NAMALWA (cell line): ENCODE measurements at places on chromosomes 13 and 19.

- DNase-seq, result peak; percentile 74
These were observed 4.3 kb downstream of the RUVBL2 start for GRCh38 chr19:48997972-48998371.

DNA sequence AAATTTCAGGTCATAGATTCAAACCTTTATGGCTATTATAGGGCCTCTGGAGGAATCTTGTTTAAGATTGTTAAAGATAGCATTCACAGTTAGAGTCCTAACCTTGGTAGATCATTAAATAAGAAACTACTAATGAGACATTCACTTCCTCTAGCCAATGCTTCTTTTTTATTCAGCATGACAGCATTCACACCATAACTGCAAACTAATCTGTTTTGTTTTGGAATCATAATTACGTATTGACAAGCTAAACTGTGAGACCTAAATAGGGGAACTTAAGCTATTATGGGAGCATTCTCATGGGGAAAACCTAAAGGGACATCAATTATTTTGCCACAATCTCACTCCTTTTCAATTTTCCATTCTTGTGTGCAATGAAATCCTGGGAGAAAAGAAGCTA is 653.8 kb downstream of the PCDH9 start:
- DNase-seq, result no peak

DNA sequence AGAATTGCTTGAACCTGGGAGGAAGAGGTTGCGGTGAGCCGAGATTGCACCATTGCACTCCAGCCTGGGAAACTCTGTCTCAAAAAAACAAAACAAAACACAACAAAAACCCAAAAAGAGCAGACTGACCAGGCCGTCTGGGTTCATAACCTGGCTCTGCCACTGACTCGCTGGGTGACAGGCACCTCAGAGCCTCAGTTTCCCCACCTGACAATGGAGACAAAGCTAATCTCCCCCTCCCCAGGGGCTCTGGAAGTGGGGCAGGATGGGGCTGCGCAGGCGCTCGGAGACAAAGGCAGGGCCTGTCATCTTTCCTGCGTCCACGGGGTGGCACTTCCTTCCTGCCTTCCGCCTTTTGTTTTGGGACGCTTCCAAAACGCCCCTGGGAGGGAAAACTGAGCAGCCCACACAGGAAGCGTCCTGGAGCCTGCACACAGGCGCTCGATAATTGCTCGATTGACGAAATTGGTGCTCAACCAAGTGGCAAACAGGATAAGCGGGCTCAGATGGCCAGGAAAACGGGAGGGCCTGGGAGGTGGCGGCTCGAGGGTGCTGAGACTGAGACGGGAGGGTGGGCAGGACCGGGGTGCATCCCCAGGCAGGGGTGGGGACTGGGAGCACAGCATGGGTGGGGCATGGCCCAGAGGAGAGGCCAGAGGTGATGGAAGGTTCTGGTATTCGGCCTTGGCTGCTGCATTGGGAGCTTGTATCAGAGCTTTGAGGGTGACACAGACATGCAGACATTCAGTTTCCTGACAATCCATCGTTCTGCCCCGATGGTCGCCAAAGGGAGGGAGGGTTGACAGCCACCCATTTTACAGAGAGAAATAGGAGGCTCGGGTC is 17.8 kb downstream of the SPC24 start:
- DNase-seq, result no peak

GRCh38 chr19:8476524-8476923 is 25.9 kb downstream of the PRAM1 start:
- no peak for DNase-seq

DNA sequence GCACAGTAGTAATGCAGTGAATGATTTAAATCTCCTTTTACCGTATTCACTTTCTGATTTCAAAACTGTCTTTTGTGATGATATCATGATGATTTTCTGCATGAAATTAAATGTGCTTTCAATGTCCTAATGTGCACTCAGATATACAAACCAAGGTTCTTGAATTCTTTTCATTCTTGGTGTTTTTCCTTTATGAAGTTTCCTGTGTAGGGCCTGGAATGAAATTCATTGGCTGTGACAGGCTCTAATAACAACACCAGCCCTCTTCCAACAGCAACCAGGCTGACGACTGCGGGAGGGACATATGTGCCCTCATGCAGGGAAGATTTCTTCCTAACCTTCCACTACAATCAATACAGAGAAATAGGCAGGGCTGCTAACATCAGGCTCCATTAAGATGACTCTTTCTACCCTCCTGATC is 1052.0 kb downstream of the DIAPH3 start:
- no peak for DNase-seq
